ENCODE measurements at places on chromosomes 6 and 20.

DNA sequence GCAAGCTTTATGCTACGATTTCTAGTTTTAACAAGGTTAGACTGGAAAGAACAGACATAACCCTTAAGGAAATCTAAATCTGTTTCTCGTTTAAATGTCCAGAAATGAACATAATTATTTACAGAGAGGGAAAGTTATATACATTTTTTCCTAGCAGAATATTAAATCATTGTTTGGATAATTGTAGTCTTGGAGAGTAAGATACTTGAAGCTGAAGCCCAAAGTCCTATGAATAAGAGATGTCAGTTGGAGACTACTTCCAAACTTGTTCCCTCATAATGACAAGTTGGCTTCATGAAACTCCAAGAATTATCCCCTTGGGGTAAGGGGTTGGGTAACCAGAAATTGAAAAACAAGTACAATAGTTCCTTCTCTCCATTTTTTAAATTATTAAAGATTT, 911.1 kb upstream of the MAN1A1 start:
- DNase-seq, result no peak

GRCh38 chr20:48458003-48458377, 369.8 kb downstream of the PREX1 start:
- DNase-seq, result no peak

- DNase-seq, result peak; percentile 14
Observed at GRCh38 chr6:18829272-18829870, 442.2 kb downstream of the RNF144B start.

GRCh38 chr20:10504994-10505730, 70.1 kb downstream of the SLX4IP start:
- peak; percentile 96 for DNase-seq

GRCh38 chr6:53441761-53442160, 93.0 kb upstream of the ELOVL5 start:
- no peak for DNase-seq

DNA sequence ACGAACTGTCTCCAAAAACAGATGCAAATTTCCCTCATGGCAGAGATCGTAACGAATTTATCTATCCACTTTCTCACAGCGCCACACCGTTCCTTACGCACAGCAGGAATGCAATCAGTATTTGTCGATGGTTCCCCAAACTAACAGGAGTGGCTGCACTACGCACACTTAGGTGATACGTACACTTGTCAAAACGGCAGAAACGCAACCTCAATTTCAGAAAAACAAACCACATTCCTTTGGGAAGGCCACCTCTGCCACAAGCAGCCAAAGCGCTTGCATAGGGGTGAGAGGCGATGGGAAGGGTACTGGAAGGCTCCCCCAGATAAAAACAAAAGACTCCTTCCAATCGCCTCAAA, 638 bp downstream of the MDN1 start:
- DNase-seq, result peak; percentile 78

- DNase-seq, result no peak
Observed at GRCh38 chr6:108644252-108644651, 83.5 kb downstream of the FOXO3 start.

- peak; percentile 86 for DNase-seq
Observed at GRCh38 chr20:50413088-50413500, 97.1 kb upstream of the PTPN1 start.

DNA sequence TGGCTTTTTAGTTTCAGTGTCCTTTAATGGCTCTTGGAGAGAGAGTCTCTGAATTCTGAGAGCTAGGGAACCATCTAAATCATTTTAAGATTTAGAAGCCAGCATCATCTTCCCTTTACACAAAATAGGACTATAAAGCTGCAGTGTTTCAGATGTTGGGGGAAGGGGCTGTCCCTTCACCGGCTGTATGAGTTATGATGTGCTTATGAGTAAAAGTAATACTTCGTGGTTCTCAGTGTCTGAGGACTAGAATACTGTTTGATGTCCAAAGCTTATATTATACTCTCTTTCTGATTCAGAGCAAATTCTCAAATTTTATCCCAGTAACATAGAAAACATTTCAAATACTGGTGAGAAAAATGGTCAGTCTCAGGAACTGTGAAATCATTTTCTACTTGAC, 63.5 kb upstream of the FAM8A1 start:
- DNase-seq, result no peak

- DNase-seq, result no peak
Observed at GRCh38 chr20:7352165-7352564, 584.7 kb downstream of the BMP2 start.

DNA sequence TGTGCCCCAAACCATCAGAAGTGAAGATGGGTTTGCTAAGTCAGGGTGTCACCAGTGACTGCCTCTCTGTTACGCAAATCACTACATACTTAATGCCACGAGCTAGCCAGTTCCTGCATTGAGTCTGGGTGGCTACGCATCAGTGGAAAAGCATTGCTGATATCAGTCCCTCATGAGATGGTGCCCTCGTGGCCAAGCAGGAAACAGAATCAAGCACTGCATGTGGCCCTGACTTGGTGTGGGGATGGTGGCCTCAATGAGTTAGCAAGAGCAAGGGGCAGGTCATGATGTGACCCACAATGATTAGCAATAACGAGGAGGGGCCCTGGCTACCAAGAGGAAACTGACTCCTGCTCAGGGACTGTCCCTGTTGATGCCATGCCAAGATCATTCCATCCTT, 51.6 kb upstream of the FNDC1 start:
- DNase-seq, result no peak

DNA sequence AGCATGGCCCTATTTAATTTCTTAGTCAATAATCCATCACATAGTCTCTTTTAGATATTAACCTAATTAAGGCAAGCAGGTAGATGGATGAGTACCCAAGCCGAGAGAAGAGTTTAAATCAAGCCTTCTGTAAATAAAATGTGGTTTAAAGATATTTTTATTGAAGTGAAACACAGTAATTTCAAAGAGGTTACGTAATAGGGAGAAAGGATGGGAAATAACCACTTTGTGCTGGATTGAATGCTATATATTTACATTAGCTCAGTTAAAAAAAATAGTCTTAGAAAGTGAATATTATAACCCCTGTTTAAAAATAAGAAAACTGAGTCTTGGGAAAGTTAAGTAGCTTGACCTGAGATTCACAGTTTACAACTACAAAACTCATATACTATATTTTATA, 37.0 kb upstream of the FOXO3 start:
- DNase-seq, result no peak

DNA sequence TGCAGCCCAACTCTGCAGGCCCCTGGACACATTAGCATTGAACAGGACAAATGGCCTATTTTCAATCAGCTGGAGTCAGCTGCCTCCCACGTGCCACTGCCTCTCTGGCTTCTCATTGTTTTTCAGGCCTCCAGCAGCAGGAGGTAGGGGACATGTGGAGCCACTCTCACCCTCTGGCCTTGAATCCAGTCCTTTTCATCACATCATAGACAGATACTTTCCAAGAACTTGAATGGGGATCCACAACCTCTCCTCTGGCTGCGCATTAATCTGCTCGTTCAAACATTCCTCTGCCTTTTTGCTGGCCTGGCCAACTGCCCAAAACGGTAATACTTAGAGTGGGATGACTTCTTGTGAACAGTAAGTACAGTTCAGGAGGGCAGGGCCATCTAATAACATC, 592.3 kb downstream of the PKHD1 start:
- DNase-seq, result no peak

GRCh38 chr6:106397431-106397830, 36.9 kb downstream of the CRYBG1 start:
- DNase-seq, result no peak
